HEK293T (cell line): ENCODE measurements at places on chromosomes 1 and 21.

GRCh38 chr1:26470878-26471497 is 1.3 kb upstream of the HMGN2 start:
- DNase-seq, result no peak

GRCh38 chr1:174704300-174704699 is 256.5 kb downstream of the GPR52 start:
- no peak for DNase-seq

- no peak for DNase-seq
These were observed 16.0 kb upstream of the STUM start for GRCh38 chr1:226532553-226532952.

DNA sequence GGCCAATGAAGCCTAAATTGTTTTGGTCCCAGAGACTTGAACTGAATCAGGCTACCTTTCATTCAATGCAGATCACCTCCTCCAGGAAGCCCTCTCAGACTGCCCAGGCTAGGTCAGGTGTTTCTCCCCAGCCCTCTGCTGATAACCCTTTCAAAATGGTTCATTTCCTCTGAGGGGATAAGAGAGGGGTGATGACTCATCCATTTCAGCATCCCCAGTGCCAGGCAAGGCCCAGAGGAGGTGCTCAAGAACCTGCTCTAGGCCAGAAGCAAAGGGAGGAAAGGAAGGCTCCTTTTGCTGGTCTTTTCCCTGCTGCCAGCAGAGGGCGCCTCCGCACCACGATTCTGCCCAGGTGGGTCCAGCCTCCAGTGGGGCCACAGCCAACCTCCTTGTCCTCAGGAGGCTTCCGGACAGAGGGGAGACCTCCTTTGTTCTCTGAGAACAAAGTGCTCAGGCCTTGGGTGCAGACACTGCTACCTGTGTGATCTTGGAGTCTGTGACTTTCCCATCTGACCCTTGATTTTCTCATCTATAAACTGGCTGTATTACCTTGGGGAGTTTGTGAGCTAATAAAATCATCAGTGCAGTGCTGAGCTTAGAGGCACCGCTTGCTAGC is 45.3 kb upstream of the ARHGEF10L start:
- DNase-seq, result peak; percentile 86

DNA sequence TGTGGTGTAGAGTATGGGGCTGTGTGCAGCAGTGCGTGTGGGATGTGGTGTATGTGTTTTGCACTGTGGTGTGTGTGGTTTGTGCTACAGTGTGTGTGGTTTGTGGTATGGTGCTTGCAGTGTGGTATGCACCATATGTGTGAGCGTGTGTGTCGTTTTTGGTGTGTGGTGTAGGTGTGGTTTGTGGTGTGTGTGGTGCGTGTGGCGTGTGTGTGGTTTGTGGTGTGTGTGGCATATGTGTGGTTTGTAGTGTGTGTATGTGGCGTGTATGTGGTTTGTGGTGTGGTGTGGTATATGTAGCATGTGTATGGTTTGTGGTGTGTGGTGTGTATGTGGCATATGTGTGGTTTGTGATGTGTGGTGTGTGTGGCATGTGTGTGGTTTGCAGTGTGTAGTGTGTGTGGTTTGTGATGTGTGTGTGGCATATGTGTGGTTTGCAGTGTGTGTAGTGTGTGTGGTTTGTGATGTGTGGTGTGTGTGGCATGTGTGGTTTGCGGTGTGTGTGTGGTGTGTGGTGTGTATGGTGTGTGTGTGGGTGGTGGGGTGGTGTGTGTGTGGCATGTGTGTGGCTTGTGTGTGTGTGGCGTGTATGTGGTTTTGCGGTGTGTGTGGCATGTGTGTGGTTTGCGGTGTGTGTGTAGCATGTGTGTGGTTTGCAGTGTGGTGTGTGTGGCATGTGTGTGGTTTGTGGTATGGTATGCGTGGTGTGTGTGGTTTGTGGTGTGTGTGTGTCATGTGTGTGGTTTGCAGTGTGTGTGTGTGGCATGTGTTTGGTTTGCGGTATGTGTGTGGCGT is 53.5 kb upstream of the TRAPPC10 start:
- DNase-seq, result no peak

GRCh38 chr1:193104907-193105820 is at the start of gene GLRX2:
GLRX2 (minus strand) TSS chr1:193105414; CDS start chr1:193105382, 32 bp downstream.
- peak; percentile 91 for DNase-seq

- DNase-seq, result no peak
These were observed 55.0 kb downstream of the NID1 start for GRCh38 chr1:236009857-236010256.

DNA sequence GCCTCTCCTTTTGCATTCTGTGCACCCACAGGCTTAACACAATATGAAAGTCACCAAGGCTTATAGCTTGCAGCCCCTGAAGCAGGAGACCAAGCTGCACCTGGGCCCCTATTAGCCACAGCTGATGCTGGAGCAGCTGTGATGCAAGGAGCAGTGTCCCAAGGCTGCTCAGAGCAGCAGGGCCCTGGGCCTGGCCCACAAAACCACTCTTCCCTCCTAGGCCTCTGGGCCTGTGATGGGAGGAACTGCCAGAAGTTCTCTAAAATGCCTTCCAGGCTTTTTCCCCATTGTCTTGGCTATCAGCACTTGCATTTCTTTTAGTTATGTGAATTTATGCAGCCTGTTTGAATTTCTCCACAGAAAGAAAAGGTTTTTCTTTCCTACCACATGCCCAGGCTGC is 89.5 kb upstream of the KCTD3 start:
- DNase-seq, result no peak
